ENCODE measurements at places on chromosomes 12 and 14. TPM values are rescaled to one million over a fixed set of nuclear protein-coding genes. Genes with fewer than 3 reads are reported as not detected.

DNA sequence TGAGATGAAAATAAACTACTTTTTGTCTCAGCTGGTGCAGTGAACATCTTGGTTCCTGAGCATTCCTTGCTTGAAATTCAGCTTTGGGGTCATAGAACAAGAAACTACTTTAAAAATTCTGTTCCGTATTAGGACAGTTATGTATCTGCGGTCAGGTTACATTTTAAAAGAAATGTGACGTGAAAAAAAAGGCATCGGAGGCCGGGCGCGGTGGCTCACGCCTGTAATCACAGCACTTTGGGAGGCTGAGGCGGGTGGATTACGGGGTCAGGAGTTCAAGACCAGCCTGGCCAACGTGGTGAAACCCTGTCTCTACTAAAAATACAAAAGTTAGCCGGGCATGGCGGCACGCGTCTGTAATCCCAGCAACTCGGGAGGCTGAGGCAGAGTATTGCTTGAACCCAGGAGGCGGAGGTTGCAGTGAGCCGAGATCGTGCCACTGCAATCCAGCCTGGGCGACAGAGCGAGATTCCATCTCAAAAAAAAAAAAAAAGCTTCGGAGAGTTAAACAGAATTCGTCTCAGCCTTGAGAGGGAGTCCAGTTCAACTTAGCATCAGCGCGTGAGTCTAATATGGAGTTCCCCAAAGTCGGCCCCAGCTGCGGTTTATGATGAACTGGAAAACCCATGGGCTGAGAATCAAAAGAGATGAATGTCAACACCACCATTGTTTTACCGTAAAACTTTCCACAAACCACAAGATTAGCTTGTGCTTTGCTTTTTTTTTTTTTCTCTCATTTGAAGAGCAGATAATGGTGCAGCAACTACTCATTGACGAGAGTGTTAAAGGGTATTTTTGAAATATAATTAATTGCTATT, 2.1 kb upstream of the SLC2A13 start:
- DNase-seq = no peak

DNA sequence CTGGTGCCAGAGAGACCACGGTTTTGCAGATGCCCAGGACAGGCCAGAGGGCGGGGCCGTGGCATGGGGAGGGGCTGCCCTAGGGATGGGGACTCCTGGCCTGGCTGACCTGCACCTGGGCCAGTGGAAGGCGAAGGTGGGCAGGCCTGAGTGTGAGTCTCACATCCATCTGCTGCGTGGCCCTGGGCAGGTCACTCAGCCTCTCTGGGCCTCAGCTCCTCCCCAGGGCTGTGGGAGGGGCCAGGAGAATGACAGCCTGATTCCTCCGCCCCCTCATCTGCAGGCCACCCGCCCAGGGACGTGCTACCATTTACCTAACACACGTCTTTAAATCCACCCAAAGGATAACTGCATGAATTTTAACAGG, 90.9 kb downstream of the GALNT9 start:
- DNase-seq = no peak

- DNase-seq = no peak
These were observed 591 bp downstream of the GXYLT1 start for GRCh38 chr12:42144158-42144407.

DNA sequence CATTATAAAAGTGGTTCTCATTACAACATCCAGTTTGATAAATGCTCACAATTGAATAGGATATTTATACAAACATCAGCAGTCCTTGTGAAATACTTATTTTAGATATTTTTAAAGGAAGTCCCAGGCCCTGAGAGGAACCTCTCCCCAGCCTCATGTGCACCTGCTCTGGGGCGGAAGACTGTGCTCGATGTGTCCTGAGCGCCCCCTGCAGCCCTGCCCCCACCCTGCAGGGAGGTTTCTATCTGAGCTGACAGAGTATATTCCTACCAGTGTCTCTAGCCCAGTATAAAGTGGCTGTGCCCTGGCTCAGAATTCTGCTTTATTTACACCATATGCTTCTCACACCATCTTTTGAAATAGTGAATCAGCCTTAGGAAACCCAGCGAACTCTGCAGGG, 1349.1 kb downstream of the TMEM121 start:
- DNase-seq = no peak

The FGF23 gene
- polyA plus RNA-seq = not detected

DNA sequence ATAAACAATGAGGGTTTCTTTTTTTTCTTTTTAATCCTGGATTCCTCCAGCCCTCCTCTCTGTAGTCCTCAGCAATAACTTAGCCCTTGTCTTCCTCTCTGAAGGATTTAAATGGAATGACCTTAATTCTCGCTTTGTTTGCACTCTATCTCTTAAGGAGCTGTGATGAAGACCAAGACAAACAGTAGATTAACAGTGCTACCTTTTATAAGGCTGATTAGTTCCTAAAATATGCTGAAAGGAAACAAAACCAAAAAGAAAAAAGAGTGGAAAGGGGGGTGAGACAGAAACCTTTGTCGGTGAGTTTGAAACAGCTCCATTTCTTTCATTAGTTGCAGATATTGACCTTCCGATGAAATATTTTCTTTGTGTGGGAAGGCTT, 38.7 kb upstream of the PTCSC3 start:
- no peak for DNase-seq

The ATL1 gene
- 4.4 TPM for polyA plus RNA-seq

DNA sequence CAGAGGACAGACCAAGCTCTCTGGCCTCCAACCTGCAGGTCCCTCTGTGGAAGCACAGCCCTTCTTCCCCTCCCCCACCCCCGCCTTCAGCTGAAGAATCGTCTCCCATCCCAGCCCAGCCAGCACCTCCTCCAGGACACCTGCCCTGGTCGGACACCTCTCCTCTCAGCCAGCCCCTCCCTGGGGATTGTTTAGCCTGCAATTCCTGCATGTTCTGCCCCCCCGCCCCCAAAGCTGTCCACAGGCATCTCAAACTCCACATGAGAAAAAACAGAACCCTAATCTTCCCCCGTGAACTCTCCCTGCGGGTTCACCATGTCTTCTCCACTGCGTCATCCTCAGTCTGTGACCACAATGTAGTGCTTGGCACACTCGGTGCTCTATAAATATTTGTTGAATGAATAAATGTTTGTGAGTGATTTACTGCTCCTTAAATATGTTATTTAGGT, 24.1 kb downstream of the PRIMA1 start:
- DNase-seq = no peak

GRCh38 chr12:123006977-123007376, 26.5 kb downstream of the ARL6IP4 start:
- DNase-seq = no peak

- no peak for DNase-seq
These were observed 13.1 kb downstream of the NAA30 start for GRCh38 chr14:57403521-57403864.

GRCh38 chr14:58299401-58300330, 1.3 kb downstream of the ARID4A start:
- peak; percentile 61 for DNase-seq

DNA sequence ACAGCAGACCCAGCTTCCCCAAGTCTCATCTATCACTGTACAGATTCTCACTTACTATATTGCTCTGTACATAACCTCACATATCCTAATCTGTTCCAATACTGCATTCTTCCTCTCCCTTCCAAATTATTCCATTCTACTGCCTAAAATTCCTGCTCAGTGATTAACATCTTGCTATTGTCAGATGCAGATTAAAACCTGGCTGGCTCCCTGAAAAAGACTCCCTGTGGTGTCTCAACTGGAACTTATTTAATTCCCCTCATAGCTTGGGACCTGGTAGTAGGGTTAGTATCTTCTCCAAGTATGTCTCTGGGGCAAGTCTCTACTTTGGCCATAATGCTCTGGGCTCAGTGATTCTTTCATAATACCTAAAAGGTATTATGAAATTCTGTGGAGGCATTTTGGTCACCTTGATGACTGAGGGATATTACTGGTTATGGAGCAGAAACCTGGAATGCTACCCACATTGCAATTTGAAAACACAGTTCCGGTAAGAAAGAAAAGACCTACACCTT, 55.8 kb downstream of the PAWR start:
- no peak for DNase-seq

- no peak for DNase-seq
These were observed 62.1 kb upstream of the TRIM9 start for GRCh38 chr14:51157012-51157411.

The CCDC196 gene
- 0.28 TPM for polyA plus RNA-seq

DNA sequence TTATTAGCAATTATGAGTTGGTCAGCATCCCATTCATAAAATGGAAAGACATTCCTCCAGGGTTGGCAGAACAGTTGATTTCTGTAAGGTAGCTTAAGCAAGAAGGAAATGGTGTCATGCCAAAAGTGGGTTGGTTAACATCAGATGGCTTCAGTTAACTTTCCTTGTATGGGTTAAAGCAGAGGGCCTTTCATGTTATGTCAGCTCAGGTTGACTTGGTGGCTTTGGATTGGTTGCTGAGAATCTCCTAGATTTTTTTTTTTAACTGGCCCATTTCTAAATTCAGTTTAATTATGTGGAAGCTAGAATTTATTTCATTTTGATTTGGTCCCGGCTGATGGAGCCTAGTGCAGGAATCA, 87.8 kb downstream of the BBS10 start:
- no peak for DNase-seq

The LRP6 gene
- 34.3 TPM for polyA plus RNA-seq

DNA sequence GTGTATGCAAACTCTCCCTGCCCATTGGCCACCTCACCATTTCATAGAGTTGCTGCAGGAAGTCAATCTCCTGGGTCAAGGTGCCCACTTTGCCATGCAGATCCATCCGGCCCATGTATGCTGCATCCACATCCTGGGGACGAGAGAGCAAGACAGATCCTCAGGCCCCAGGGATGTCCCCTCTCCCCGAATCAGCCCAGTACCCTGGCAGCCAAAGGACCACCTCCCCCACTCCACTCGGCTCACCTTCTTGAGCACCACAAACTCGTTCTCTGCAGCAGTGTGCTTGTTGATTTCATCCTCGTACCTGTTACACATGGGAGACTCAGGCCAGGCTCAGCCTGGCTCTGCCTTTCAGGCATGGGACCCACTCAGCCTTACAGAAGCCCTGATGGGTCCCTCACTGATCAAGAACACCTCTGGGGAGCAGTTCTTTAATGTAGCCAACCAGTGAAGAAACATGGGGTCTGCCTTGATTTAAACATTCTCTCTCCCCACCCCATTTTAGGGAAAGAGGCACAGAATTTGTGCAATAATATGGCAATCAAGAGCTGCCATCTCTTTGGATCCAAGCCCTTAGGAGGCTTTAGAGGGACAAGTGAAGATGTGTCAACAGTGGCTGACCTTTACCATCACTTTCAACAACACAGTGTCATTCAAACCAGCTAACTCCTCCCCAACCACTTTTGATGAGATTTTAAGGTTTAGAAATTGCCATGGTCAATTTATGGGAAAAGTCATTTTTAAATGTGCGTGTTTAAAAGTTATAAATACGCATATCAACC, 3.9 kb downstream of the KRT79 start:
- no peak for DNase-seq

GRCh38 chr12:100733817-100734593, 60.6 kb upstream of the ANO4 start:
- DNase-seq = no peak

The GPR132 gene
- 0.84 TPM for polyA plus RNA-seq

- no peak for DNase-seq
These were observed 3.1 kb downstream of the ZBTB42 start for GRCh38 chr14:104803912-104804410.

The ATF7IP gene
- 37.9 TPM for polyA plus RNA-seq

DNA sequence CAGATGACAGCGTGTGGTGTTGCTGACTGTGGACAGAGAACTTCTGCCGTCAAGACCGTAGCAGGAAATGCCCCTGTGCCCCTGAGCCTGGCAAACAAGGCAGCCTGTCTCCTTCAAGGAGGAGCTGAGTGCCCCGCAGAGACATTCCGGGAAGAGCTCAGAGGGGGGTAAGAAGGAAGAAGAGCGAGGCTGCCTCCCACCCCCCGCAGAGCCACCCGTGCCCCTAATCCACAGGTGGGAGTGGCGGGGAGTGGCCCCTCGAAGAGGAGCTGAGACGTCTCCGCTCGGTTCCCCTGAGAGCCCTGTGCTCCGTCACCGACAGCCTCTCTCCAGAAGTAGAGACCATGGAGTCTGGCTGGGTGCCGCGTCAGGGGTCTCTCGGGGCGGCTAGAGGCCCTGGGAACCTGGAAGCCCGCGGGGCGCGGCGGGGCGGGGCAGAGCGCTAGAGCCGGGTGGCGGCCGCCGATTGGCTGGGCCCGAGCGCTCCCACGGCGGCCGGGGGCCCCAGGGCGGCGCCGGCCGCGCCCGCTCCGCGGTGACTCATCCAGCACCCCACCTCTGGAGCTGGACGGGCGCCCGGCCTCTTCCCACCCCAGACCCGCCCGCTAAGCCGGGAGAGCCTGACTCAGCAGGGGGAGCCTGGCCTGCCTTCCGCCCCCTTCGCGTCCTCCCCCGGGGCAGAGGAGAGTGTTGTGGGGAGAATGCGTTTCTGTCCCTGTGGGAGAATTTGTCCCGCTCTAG, 25.2 kb upstream of the KRT78 start:
- DNase-seq = peak; percentile 73

The WNT1 gene
- not detected for polyA plus RNA-seq

GRCh38 chr12:127063339-127064072, 1203.5 kb upstream of the TMEM132C start:
- no peak for DNase-seq

GRCh38 chr12:4272424-4273272, 914 bp upstream of the CCND2 start:
- peak; percentile 80 for DNase-seq

- DNase-seq = no peak
These were observed 9.6 kb downstream of the MMP14 start for GRCh38 chr14:22845821-22846625.

DNA sequence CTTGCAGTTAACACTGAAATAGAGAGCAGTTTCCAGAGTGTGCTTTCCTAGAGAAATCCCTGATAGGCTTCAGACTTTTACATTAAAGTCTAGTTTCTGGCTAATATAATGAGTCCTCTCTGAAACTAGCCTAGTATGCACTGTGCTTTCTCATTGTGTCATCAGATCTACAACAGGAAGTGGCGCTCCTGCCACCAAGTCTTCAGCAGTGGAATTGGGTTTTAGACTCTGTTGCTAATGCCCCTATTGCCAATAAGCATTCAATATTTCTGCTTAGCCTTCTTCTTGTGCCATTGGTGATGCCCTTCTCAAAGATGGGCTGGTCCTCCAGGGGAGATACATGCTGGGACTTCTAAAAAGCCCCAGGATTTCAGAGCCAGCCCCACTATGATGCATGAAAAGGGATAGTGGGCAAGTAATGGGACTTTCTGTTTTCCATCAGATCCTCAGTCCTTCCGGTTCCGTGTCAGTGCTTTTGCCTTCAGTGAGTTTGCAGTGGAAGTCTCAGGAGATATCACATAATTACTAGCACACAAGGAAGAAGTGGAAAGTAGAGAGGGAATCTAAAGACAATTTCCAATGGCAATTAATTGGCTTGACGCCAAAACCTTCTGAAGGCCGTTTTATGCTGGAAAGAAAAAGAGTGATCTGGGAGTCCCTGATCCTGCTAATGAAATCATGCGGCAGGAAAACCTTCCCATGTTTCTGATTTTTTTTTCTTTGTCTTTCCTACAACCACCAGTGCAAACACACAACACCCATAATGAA, 50.0 kb downstream of the SSPN start:
- no peak for DNase-seq
